ENCODE measurements at places on chromosomes 16 and 17. TPM values are rescaled to one million over a fixed set of nuclear protein-coding genes. Genes with fewer than 3 reads are reported as not detected.
A peak's percentile ranks its signal among the peaks of the same experiment; 100 is the strongest.

DNA sequence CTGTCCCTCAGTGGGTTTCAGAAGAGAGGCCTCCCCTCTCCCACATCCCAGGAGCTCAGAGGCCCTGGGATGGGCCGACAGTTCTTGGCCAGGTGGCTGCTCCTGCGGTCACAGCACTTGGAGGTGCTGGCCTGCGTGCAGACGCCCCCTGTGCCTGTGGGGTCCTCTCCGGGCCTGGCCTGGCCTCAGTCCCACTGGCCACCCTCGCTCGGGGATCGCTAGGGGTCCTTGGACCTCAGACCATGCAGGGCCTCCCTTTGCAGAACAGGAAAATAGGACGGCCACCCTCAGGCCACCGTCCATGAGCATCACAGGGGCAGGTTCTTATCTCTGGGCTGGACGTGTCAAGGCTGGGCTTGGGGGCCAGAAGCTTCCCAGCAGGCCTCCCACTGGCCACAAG lies 30.0 kb downstream of the METRNL start:
- no peak for DNase-seq

DNA sequence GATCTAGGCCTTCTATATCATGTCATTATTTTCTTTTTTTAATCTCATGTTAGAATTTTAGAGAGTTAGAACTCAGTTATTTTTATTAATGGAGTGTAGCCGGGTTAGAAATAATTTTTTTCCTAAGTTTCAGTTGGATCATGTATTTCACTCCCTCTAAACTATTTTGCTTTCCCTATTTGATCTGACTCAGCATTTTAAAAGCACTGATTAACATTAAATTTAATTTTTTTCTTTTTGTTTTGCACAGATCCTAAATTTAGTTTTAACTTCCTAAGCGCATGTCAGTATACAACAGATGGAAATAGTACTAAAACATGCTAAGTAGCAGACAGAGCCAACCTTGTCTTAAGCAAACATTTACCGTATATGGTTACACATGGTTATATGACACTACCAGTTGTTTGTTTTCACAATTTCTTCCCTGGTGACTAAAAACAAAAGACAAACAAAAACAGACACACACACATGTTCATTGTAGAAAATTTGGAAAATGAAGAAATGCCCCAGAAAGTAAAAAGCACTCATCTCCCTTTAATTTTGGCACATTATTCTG lies 33.6 kb upstream of the RAB11FIP4 start:
- DNase-seq, result no peak

DNA sequence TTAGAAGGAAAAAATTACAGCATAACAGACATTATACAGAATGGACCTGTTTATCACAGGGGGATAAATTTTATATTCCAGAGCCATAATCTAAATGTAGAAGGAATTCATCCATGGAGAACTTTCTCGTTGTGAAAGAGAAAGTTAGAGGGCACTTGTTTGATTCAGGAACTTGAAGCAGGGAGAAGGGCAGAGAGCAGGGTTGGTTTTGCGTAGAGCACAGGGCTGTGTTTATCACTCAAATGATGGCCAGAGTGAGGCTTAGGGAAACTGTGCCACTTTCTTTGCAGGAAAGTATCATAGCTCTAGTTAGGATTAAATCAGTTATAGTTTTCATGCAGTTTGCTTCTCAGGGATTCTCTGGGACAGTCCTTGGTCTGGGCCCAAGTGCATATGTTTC lies 29.1 kb upstream of the MED13 start:
- no peak for DNase-seq

- no peak for DNase-seq
Observed at GRCh38 chr17:66002063-66002585, 189.8 kb downstream of the CEP112 start.

DNA sequence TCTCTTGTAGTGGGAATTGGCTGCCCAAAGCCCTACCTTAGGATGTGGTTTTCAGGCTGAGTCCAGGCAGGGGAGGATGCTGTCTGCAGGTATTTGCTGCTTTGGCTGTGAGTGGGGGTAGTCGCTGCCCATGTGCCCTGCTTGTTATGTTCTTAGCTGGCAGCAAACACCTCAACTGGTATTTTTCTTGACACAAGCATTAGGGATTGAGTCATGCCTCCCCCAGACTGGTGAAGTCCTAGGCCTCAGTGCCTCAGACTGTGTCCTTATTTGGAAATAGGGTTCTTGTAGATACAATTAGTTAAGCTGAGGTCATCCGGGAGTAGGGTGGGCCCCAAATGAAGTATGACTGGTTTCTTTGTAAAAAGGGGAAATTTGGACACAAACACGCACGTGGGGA lies 808.3 kb upstream of the EEF2KMT start:
- DNase-seq, result no peak

- DNase-seq, result no peak
Observed at GRCh38 chr16:84446084-84446483, 58.4 kb downstream of the MEAK7 start.

GRCh38 chr17:48915459-48916282 lies 7.5 kb downstream of the UBE2Z start:
- peak; percentile 27 for DNase-seq

GRCh38 chr17:21106316-21106715 lies 20.4 kb upstream of the DHRS7B start:
- no peak for DNase-seq

DNA sequence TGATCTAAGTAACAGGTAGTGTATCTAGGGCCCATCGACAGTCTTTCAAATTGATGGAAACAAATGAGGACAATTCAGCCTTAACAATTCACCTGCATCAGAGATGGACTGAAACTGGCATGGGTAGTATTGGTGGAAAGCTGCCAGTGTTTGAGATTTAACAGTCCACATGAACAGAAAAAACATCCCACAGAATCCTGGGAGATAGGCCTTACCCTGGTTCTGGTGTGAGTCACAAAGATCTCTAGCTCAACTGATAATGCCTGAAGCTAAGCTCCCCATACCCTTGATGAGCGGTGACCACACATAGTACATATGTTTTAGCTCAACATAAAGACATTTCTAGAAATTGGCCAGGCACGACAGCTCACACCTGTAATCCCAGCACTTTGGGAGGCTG lies 21.9 kb downstream of the CRK start:
- DNase-seq, result no peak

DNA sequence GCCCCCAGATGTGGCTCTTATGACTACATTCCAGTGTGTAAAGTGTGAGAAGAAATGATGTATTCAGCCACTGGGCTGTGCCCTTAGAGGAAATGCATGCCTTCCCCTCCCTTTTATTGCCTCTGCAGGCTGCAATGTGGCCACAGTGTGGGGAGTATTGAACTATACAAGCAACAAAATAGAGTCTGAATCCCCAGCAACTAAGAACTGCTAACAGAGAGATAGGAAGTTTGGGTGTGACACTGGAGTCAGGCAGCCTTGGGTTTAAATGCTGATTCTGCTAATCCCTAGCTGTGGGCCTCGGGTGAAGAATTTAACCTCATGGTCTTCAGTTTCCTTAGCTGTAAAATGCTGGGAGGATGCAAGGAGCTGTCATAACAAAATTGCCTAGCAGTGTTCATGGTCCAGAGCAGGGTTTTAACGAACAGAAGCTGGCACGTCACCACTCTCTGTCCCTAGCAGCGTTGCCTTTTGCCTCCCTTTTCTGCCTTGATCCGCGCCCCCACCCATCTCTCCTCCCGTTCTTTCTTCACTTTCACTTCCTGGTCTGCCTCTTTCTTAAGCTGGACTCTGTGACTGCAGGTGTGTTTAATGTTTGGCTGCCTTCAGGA lies 50.3 kb downstream of the KPNA2 start:
- DNase-seq, result no peak

GRCh38 chr17:9185688-9186284 lies 164.5 kb downstream of the NTN1 start:
- no peak for DNase-seq

DNA sequence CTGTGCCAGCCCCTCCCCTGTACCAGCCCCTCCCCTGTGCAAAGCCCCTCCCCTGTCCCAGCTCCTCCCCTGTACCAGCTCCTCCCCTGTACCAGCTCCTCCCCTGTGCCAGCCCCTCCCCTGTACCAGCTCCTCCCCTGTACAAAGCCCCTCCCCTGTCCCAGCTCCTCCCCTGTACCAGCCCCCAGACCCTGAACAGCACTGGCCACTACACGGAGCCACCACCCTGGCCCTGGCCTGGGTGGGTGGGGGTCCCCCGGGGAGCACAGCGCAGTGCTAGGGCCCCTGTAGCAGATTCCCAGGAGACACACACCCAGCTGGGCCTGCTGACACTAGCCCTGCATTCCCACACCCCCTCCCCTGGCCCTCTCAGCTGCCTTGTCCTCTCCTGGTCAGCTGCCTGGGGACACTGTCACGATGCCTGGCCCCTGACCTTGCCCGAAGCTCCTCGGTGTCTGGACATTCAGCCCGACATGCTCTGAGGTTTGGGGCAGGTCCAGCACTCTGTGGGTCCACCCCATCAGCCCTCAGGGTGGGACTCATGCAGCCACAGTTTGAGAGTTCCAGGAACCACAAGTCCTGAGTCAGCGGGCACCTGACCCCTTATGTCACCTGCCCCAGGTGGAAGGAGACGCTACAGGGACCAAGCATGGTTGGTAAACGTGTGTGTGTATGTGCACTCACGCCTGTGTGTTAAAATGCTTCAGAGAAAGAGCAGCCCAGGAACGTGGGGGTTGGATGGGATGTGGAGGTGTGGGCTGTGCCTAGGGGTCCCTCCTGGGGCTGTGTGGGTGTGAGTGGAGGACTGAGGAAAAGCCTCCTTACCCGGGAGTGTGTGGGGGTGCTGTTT lies 114.2 kb downstream of the METRNL start:
- no peak for DNase-seq

DNA sequence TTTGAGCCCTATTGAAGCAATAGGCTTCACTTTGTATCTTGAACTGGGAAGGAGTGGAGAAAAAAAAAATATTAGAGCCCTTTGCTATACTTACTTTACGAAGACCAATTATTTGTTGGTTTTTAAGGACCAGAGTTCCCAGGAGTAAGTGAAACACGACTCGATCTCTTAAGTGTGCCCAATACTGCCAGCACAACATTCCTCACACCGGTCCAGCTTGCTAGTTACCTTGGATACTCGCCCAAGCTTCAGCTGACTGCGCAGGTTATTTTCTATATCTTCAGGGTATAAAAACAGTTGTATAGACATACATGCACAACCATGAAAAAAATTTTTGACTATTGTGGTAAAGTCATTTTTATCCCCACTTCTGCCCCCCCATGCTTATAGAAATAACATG lies 72.1 kb downstream of the RPTOR start:
- no peak for DNase-seq

DNA sequence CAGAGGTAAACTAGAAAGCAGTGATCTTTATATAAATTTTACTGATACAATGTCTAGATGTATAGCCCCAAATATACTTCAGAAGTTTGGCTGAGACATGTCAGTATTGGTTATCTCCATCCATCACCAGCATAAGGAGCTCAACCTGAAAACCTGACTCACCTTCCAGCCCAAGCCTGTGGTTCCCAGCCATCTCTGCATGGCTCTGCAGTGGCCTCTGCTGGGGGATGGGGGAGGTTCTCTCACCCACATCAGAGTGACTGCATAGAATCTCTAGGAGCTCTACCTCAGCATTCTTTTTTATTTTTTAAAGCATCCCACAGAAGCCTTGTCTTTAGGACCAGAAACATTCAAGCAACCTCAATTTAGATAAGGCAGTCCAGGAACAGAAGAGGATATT lies 27.3 kb downstream of the USP7 start:
- DNase-seq, result no peak

DNA sequence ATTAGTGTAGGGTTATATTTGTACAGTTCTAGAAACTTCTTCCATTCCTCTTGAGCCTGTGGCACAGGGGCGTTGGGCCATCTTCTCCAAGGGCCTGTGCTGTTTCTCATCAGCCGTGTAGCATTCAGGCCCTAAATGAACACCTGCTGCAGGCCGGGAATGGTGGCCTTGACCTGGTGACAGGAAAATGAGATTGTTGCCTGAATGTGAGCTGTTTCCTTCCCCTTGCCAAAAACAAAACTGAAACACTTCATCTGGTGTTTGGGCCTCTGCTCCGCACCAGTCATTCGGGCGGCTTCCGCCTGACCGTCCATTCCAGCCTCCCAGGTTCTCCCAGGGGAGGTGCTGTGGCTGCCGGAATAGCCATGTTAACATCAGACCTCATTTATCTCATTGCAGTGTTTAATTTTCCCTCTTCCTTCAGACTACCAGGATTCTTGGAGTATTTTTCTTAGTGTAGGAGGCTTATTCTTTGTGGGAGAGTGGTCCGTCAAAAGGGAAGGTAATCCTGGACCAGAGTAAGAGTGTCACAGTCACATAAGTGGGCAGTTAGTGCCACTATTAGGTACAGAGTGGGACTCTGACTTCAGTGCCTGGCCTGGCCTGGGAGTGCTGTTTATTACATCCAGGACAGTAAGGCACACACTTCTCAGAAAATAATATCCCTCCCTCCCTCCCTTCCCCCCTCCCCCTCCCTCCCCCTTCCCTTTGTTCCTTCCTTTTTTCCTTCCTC lies 61.9 kb downstream of the WWP2 start:
- no peak for DNase-seq

DNA sequence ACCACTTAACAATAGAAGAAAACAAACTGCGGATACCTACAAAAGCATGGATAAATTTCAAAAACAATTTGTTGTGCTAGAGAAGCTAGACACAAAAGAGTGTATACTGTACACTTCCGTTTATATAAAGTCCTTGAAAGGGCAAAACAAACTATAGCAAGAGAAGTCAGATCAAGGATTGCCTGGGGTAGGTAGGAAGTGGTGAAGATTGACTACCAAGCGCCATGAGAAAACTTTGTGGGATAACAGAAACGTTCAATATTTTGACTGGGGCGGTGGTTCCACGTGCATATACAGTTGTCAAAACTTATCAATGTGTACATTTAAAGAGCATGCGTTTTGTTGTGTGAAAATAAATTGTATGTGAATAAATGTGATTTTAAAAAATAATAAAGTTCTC lies 55.6 kb upstream of the CCL2 start:
- no peak for DNase-seq

DNA sequence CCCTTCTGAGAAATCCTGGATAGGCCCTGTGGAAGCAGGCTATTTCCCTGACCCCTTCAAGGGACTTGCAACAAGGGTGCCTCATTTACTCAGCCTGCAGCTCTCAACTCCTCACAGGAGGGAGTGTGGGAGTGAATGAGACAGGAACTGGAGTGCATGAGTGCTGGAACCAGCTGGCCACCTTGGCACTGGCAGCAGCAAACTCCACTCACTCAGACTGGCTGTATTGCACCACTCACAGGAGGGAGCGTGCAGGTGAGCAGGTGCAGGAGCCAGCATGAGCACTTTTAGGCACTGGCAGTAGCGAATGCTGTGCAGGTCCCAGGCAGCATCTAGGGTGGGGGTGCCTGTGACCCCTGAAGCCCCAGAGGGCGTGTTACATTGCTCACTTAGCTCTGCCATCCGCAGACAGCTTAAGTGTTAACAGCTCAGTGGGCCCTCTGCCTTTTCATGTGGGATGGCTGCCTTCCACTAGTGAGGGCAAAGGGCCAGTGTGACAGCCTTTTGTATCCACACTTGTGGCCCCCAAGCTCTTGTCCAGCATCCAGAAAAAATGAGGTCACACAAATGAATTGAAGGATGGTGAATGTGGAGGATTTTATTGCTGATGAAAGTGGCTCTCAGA lies 11.0 kb upstream of the ZNHIT3 start:
- no peak for DNase-seq

- no peak for DNase-seq
Observed at GRCh38 chr17:51124640-51125503, 4.2 kb upstream of the SPAG9 start.

Gene KCNJ2
- polyA plus RNA-seq, result 11.2 TPM

Gene OR1F1
- not detected for polyA plus RNA-seq

Gene IL17C
- polyA plus RNA-seq, result not detected

Gene HCRT
- polyA plus RNA-seq, result not detected

Gene MFAP4
- polyA plus RNA-seq, result 372 TPM

Gene SLFN14
- 0.17 TPM for polyA plus RNA-seq

Gene SOX8
- 32.7 TPM for polyA plus RNA-seq

Gene CD300H
- not detected for polyA plus RNA-seq

Gene HOXB1
- polyA plus RNA-seq, result not detected

Gene SNAI3
- 6.3 TPM for polyA plus RNA-seq

Gene TNS4
- not detected for polyA plus RNA-seq

Gene SLC47A1
- 2.3 TPM for polyA plus RNA-seq

All from muscle of back (tissue), 13 donors.